Fibroblast of villous mesenchyme (primary cell): ENCODE measurements at places on chromosomes 2 and 18.

DNA sequence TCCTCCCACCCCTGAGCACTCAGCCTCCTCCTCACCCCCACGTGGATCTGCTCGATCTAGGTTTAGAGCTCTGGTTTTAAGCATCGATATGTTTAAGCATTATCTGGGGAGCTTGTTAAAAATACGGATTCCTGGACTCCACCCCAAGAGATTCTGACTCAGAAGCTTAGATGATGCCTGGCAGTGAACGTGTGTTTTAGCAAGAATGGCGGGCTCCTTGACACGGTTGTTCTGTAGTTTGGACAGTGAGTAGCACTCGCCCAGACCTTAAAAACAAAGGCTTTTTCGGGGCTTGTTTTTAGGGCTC lies 47.3 kb downstream of the LDLRAD4 start:
- no peak for DNase-seq

- no peak for DNase-seq
Measured at GRCh38 chr2:229083606-229084340, 187.3 kb downstream of the PID1 start.

DNA sequence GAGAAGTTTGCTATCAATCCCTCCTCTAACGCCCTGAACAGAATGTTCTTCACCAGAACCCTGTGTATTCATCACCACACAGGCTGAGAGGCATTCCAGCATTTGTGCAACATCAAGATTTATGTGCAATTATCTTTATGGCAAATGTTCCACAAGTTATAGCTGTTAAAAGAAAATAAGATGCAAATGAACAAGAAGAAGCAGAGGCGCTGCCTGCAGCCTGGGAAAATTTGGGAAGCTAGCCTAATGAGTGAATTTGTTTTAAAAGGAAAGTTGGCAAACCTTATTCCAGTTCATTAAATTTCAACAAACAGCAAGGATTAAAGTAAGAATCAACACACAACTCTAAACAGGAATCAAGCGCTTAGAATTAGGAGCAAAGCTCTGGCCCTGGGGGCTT lies 5.3 kb downstream of the TPO start:
- no peak for DNase-seq

DNA sequence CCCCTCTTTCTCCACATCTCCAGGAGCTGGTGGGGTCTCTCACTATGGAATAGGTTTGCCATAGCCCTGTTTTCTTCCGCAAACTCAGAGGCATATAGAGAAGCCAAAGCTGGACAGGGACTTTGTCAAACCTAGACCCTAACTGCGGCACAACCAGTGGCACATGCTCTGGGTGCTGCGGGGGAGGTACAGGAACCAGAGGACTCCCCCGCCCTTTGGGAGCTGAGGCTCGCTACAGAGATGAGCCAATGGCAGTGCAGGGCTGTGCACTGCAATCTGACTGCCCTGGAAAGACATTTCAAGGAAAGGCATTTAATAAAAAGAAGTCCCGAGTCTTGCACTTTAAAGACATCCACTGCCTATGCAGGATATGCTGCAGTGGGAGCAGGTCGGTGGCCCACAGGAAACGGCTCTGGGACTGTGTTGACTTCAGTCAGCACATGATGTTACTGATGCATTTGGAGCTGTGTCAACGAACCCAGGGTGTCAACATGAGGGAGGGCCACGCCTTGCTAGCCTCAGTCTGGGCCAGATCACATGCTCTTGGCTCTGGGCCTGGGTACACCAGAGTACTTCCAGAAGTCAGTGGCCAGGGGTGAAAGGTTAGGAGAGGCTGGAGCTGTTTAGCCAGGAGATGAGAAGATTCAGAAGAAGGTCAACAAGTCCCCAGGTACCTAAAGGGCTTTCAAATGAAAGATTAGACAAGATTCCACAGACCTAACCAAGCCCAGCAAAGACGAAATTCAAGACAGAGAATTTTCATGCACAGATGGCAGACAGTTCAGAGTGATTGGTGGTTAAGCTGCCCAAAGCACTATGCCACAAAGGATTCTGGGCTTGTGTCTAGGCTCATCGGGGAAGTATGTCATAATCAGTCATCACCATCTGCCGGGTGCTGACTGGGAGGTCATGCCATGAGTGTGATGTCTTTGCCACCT lies 8.2 kb downstream of the SLC35F6 start:
- peak; percentile 97 for DNase-seq

GRCh38 chr2:8636041-8636491 lies 45.8 kb upstream of the ID2 start:
- peak; percentile 3 for DNase-seq

DNA sequence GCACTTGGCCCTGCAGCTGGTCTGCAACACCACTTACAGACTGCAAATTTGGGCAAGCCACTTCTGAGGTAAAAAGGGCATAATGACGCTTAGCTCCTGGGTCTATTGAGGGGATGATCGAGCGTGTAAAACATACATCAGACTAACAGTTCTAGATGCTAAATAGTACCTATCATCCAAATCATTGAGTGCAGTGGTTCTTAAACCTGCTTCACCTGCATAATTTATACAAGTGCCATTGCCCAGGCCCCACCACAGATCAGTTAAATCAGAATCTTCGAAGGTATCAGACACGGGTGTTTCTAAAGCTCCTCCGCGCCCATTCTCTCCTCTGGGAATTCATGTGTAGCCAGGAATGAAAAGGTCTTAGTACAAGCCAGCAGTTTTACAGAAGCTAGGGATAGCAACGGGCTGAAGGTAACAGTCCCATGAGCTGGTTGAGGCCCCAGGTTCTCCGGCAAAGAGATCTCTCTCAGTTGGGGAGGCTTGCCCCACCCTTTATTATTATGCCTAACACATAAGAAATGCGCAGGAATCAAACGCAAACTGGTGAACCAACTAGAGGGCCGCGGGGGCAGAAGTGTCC lies 737 bp upstream of the RNF181 start:
- DNase-seq = no peak
